ENCODE measurements at places on chromosomes 6 and 20.

DNA sequence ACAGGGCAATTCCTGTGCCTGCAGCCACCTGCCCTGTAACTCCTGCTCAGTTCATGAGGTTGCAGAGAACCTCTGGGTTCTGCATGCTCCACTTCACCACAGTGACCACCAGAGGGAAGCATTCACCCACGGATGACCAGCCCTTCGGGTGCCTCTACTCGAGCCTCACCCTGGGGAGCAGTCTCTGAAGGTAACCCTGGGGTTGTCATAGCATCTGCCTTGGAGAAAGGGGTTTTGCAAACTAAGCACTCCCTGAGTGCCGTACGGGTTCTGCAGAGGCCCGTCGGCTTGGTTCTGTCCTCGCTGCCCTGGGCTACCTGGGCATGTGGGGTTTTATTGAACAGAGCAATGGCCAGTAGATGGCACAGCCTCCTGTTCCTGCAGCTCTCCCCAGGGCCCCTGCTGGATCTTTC lies 10.2 kb upstream of the CST5 start:
- DNase-seq, result peak; percentile 69

DNA sequence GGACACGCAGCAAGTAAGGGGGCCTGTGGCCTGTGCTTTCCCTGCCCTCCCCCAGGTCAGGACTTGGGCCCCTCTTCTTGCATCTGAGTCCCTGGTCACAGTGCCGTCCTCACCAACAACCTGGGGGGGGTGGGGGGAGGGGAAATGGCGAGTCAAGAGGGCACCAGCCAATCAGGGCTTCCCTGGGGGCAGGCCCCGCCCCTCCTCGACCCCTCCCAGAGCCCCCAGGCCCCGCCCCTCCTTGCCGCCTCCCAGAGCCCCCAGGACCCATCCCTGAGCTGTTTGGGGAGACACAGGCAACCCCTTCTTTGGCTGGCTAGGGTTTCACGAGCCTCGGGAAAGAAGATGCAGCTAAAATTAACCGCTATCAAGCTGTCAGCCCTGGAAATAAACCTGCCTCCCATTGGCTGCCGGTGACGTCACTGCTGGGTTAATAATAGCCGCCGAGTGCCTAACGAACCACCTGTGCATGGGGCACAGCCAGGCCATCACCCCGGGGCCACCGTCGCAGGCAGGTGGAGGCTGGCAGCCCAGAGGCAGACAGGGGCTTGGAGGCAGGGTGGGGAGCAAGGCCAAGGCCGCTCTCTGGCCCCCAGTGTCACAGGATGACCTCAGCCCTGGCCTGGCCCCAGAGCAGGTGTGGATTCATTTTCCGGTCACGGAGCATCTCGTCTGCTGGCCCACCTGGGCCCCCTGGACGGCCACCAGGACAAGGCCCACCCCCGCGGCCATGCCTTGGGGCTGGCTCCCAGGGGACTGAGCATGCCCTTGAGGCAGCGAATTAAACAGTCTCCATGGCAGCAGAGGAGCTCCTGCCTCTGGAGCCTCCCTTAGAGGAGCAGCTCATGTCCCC lies 3.2 kb upstream of the EEF1A2 start:
- DNase-seq, result no peak

- DNase-seq, result peak; percentile 89
These were observed 11.7 kb upstream of the ZNF311 start for GRCh38 chr6:29016559-29017427.

- DNase-seq, result no peak
These were observed 27.7 kb downstream of the EIF2S2 start for GRCh38 chr20:34084227-34084923.

All from CD4-positive, alpha-beta T cell treated with Interleukin-2 at 100 ng/mL for 4 hours (primary cell).